ENCODE measurements at places on chromosomes 16 and 17.
A peak's percentile ranks its signal among the peaks of the same experiment; 100 is the strongest.

GRCh38 chr17:79795795-79796443, 958 bp downstream of the CBX8 start:
- no peak for DNase-seq

- no peak for DNase-seq
Measured at GRCh38 chr17:80492343-80493136, 16.1 kb upstream of the NPTX1 start.

DNA sequence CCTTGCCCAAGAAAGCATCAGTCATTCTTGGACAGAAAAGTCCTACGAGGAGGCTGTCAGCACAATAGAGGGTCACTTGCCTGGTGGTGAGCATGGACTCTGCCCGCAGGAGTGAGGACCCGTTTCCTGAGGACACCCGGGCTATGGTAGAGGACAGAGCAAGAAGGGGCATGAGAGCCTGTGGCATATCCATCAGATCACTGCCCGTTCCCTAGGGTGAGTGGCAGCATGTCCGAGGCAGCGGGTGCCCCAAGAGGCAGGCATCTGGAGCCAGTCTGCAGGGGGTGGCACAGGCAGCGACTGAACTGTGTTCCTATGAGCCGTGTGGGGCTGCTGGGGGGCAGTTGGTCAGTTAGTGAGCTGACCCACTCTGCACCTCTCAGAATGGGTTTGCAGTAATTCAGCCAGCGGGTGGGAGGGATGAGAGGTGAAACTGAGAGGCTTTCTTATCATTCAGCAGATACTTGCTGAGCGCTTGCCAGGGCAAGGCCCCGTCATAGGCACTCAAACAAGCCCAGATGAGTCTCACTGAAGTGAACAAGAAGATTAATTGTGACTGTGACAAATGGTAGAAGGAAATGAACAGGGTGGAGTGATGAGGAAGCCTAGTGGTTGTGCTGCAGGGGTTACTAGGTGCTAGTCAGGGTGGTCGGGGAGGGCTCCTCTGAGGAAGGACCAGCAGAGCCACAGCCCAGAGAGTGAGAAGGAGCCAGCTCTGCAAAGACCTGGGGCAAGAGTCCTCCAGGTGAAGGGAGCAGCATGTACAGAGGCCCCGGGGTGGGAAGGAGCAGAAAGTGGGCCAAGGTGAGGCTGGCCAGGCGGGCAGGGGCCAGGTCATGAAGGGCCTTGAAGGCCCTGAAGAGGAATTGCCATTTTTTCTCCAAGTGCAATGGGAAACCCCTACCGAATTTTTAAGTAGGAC, 87.9 kb downstream of the CLEC16A start:
- DNase-seq, result no peak

DNA sequence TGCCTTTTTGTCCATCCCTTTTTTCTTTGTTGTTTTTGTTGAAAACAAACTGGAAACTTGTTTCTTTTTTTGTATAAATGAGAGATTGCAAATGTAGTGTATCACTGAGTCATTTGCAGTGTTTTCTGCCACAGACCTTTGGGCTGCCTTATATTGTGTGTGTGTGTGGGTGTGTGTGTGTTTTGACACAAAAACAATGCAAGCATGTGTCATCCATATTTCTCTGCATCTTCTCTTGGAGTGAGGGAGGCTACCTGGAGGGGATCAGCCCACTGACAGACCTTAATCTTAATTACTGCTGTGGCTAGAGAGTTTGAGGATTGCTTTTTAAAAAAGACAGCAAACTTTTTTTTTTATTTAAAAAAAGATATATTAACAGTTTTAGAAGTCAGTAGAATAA, 4.9 kb downstream of the SOX9 start:
- DNase-seq, result no peak

DNA sequence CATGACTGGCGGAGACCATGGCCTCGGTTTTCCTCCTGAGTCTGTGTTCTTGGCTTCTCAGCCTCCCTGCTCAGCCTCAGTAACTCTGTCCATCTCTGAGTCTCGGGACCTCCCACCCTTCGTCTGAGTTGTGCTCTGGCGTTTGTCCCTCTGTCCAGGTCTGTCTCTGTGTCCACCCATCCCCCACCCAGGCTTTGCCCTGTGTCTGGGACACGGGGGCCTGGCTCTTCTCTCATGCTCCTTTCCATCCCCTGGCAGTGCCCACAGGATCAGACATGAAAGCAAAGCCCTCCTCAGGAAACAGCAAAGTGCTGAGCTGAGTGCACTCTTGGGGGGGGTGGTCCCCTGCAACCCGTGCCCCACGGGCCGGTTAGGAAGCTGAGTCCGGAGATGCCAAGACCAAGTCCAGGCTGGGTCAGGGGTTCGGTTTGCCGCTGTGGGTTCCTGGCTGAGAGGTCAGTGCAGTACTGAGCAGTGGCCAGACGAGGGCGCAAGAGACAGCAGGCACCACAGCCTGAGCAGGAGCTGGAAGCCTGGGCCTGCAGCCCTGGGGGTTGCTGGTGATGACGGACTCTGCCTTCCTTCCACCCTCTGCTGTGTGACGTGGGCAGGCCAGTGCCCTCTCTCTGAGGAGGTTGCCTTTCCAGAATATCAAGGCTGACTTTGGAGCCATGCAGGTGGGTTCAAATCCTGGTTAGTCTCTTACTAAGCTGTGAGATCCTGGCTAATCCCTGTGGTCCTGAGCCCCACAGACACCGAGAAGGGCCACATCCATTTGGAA, 2.5 kb downstream of the P2RX1 start:
- peak; percentile 93 for DNase-seq
